ENCODE measurements at places on chromosomes 6 and 20.

- no peak for DNase-seq
These were observed 82.7 kb downstream of the SIM1 start for GRCh38 chr6:100382031-100382430.

DNA sequence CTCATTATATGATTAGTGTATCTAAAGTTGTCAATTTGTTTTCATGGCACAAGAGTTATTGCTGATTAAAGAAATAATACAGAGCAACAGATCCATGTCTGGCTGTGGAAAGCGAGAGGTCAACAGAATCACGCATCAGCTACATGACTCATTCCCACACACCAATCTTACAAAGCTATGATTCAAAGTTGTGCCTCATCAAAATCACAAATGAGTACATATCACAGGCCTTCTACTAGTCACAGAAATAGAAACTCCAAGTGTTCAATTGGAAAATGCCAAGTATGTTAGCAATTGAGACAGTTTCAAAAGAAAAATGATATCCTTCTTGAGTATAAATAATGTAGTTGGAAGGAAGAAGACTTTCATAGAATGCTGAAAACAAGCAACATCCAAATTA is 57.8 kb upstream of the NKAIN2 start:
- no peak for DNase-seq

DNA sequence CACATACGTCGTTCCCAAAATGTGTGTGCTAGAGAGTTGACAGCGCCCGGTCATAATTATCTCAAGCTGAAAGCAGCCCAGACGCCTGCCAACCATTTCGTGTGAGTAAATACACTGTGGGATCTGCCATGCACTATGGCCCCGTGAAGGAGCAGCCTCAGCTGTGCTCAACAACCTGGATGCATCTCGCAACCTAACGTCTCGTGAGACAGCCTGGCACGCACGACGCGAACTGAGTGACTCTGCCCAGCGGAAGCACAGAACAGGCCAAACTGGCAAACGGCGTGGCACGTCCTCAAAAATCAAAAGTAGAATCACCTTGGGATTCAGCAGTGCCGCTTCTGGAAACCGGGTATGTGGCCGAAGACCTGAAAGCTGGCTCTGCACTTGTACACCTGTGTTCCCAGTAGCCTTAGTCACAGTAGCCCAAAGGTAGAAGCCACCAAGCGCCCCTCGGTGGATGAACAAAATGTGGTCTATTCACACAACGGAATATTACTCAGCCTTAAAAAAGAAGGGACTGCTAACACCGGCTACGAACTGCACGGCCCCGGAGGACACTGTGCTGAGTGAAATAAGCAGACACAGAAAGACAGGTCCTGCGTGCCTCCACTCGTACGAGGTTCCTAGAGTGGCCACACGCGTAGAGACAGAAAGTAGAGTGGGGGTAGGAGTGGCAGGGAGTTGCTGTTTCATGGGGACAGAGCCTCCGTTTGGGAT is 27.2 kb upstream of the SLCO4A1 start:
- no peak for DNase-seq

- no peak for DNase-seq
These were observed 100.9 kb downstream of the HFE start for GRCh38 chr6:26187981-26188635.

GRCh38 chr6:105832313-105832761 is 253.8 kb upstream of the PRDM1 start:
- no peak for DNase-seq

- no peak for DNase-seq
These were observed 25.1 kb downstream of the TOX2 start for GRCh38 chr20:43939762-43940121.

GRCh38 chr20:4512891-4513550 is 208.7 kb upstream of the PRND start:
- no peak for DNase-seq

- no peak for DNase-seq
These were observed 157.0 kb downstream of the ADGRG6 start for GRCh38 chr6:142458836-142459235.

DNA sequence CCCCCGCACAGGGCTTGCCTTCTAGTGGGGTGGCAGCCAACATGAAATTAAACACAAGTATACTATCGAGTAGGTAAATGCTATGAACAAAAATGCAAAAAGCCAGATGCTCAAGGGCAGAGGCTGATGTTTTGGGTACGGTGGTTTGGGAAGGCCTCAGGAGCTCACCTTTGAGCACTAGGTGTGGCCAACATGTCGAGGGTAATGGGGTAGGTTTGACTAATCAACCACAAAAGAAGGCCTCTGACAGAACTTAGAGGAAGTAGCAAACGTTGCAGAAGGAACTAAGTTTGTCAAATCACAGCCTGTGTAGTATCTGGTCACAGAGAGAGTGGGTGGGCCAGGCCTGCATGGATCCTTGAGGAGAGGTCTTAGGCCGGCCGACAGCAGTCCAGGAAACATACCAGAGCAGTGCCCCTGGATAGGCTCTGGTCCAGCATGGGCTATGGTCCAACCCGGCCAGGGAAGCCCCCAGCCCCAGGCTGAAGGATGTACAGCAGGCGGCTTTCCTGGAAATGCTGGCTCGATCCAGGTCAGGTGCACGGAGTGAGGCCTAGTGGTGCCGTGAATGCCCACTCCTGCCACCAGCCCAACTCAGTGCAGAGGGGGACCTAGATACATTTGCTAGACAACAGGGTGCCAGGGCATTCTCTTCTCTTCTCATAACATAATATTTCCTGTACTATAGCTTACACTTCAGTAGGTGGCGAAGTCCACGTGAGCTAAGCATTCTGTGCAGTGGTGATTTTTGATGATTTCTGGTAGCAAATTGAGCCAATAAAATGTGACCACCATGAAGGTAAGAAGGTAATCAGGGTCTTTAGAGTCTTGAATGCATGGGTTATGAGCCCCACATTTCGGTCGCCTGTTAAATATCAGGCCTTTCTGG is 56.3 kb upstream of the CD93 start:
- DNase-seq: no peak

DNA sequence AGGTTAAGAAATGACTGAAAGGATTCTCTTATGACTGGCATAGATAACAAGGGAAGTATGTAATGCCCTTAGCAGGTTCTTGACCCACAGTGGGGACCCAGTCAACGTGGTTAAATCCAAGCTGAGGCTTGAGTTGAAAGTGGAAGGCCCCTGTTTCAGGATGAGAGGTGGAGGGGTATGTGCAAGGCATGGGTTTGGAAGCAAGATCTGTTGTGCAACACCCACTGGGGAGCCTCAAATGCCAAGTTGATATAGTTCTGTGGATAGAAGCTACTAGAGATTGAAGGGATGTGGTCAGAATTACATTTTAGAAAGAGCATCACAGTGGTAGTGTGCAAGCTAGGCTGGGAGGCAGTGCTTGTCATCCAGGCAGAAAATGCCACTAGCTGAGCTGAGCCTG is 5.1 kb downstream of the PABPC1L start:
- DNase-seq: no peak

GRCh38 chr20:52047811-52048764 is 143.5 kb downstream of the ZFP64 start:
- DNase-seq: peak; percentile 1

Measured in activated CD4-positive, alpha-beta T cell treated with anti-CD3 and anti-CD28 coated beads, Interleukin-2, amount 50 U/mL, for 24 hours (primary cell).